ENCODE measurements at places on chromosomes 7 and 10.

GRCh38 chr7:33903791-33904680 is 1.3 kb upstream of the BMPER start:
- no peak for DNase-seq

DNA sequence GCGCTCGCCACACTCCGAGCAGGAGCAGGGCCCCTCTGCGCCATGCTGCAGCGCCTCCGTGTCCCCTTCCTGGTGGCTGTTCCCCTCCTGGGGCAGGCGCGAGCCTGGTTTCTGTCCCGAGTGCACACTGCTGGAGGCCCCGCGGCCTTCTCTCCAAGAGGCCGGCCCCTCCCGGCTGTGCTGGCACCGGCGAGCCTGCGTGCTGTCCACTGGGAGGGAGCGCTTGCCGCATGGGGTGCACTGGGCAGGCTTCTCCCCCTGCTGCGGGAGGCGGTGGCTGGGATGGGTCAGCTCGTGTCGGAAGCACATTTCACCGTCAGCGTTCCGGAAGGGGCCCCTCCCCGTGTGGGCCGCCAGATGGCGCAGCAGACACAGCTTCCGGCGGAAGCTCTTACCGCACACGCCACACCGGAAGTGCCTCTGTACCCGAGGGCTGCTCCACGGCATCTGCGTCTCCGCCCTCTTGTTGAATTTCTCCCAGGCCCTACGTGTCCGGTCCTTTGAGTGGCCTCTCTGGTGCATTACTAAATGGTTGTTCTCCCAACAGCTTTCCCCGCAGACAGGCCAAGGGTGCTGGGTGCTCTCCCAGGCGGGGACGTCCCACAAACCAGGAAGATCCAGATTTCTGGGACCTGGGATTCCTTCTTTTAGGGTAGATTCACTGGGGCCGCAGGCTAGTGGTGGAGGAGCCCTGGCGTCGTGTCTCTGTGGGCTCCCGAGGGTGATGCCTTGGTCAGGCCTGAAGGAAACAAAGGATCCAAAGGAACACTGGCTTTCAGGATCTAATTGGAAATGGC is 18.7 kb downstream of the ZNF786 start:
- no peak for DNase-seq

DNA sequence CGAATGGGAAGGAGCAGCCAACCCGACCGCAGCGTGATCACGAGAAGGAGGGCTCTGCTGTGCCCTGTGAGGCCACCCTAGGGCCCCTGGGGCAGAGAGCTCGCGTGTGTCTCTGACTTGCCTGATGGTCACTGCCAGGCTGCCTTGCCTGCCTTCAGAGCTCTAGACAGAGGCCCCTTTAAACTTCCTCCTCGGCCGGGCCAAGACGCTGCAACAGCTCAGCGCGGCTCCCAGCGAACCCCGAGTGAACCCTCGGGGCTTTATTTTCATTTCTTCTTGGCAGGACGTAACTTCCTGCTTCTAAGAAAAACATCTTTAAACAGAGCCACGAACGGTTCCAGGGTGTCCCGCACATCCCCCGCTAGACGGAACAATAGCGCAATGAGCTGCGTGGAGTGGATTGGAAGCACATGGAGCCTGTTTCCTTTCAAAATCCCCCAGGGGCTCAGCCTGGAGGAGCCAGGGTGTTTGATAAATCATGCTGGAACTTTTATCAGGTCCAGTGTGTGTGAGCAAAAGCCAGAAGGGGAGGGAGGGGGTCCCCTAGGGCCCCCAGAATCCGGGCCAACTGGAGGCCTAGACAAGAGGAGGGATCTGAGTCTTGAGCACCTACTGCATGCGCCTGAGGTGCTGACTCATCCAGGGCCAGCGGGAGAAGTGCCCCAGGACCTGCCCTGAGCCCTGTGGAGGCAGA is 134.1 kb upstream of the GDF10 start:
- DNase-seq = peak; percentile 40

GRCh38 chr10:116124777-116125176 is 148.2 kb downstream of the GFRA1 start:
- no peak for DNase-seq

DNA sequence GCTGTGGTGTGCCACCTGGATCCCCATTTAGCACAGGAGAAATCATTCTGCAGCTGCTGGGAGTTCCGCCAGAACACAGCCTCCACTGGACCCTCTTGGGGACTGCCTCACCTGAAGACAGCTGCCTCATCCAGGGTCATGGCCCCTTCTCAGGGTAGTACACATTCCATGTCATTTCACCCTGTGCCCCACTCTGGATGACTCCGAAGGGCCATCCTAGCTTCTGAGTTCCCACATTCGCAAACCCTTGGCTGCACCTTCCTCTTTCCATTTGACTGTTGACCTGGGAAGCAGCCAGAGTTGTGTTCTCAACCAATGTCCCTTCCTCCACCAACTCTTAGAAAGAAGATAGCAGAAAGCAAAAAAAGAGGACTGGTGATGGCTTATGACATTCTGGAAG is 125.6 kb upstream of the TBX20 start:
- no peak for DNase-seq

DNA sequence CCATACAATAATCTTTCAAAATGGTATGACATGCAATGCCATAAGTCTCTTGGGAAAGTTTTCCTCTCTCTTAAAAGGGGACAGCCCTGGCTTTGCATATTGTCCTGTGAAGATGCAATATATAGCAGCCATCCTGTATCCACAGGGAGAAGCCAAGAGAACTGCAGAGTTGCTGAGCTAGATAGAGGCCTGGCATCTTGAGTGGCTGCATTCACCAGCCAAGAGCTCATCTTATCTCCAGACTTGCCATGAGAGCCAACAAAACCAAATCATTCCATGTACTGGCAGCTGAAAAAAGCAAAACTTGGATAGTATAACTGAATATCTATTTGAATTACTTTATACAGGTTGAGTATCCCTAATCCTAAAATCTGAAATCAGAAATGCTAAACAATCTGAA is 348.8 kb downstream of the CALN1 start:
- no peak for DNase-seq

DNA sequence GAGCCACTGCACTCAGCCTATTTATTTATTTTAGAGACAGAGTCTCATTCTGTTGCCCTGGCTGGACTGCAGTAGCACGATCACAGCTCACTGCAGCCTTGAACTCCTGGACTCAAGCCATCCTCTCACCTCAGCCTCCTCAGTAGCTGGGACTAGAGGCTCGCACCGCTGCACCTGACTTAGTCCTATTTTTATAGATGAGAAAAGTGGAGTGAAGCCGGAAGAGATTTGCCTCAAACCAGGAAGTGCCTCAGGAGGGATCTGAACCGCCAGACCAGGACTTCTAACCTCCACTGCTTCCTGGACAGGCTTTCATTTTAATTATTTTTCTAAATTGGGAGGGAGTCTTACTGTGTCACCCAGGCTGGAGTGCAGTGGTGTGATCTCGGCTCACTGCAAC is 17.5 kb upstream of the CLIP2 start:
- DNase-seq = no peak

DNA sequence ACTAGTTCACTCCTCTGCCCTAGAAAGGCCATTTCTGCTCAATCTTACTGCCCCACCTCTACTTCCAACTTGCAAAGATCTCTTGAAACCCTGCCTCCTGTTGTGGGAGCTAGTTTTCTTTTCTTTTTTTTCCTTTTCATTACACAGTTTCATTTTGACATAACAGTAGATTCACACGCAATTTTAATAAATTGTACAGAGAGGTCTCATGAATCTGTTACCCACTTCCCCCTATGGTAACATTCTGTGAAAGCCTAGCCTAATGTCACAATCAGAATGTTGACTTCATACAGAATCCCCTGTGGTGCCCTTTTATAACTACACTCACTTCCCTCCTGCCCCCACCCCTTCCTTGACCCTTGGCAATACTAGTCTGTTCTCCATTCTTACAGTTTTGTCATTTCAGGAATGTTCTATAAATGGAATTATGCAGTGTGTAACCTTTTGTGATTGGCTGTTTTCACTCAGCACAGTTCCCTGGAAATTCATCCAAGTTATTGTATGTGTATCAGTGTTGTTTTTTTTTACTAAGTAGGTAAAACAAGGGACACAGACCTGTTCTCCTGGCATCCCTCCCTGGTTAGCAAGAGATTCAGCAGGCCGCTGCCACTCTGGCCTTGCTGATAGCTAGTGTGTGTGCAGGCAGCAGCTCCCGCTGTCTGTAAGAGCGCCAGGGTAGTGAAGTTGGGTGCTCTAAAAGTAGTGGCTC is 21.5 kb downstream of the CHST3 start:
- DNase-seq = no peak
